Suppressor macrophage treated with lipopolysaccharide for 4 hours (primary cell): ENCODE measurements at places on chromosomes 11 and 22.
A peak's percentile ranks its signal among the peaks of the same experiment; 100 is the strongest.

DNA sequence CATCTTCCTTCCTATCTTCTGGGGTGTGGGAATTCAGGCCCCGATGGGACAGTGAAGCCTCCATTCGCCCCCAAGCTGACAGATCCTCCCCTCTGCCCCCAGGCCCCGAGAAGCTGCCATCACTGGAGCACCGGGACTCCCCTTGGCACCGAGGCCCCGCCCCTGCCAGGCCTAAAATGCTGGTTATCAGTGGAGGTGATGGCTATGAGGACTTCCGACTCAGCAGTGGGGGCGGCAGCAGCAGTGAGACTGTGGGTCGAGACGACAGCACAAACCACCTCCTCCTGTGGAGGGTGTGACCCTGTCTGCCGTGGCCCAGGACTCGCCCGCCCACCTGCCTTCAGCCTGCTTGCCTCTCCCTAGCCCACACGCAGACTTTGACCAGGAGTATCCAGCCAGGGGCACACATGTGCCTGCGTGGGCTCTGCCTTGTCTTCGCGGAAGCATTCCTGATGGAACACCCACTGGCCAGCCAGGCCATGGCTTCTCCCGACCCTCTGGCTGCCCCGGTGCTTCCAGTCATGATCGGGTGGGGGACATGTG is 8.6 kb upstream of the RELT start:
- no peak for DNase-seq

- DNase-seq: no peak
These were observed 24.2 kb downstream of the PARVG start for GRCh38 chr22:44204739-44205515.

DNA sequence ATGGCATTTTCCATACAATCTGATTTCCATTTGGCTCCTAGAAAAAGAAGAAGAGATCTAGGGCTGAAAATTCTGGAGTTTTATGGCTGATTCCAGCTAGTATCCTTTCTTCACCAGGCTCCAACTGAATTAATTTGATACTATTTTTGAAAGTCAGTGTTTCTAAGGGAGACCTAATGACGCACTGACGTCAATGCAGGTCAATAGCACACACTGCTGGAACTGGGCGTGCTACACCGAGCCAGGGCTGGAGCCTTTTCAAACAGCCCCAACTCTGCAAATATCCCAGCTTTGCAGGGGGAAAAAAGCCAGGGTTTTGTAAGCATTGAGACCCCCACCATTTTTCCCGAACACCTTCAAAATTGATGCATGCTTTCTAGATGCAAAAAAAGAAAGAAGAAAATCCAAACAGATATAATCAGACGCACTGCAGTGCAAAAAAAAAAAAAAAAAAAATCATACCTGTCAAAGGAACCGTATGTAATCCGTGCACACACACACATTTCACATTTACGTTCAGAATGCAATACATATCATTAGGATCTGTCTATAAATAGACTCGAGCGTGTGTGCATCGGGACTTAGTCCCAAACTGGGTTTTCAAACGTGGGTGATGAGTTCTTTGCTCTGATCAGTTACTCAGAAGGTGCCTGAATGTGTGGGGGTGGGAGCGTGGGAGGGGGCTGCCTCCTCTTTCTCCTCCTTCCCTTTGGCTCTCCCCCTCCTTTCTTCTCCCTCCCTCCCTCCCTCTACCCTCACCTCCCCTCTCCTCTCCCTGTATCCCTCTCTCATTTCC is 124.5 kb upstream of the HSD17B12 start:
- no peak for DNase-seq

- DNase-seq: no peak
These were observed 126.3 kb downstream of the FEZ1 start for GRCh38 chr11:125369808-125370207.

DNA sequence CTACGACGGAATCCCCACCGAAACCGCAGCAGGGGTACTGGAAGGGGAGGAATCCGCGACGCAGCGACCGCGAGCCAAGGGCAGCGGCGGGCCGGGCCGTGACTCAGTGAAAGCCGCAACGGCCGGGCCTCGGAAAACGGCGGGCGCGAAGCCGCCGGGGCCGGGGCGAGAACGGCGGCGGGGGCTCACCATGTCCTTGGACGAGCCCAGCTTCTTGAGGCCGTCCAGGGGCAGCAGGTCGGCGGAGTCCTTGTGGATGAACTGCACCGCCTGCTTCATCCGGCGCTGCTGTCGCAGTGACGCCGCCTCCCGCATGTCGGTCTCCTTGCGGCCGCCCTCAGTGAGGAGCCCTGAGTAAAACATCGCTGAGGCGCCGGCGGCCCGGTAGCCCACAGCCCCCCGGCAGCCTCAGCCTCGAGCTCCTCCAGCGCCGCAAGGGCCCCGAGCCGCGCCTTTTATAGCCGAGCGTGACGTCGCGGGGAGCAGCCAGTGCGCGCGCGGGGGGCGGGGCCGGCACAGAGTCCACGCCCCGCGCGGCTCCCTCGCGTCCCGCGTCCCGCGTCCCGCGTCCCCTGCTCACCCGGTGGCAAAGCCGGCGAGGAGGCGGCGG is at the start of gene NRIP3:
TSS of gene NRIP3 (minus strand) at position 429 of the 610 bp plus-strand sequence. CDS start at position 363, 66 bp downstream.
- DNase-seq: peak; percentile 77

- no peak for DNase-seq
These were observed 18.6 kb upstream of the NXPE4 start for GRCh38 chr11:114614127-114614720.

GRCh38 chr22:49531368-49531791 is 296.3 kb downstream of the BRD1 start:
- no peak for DNase-seq

- peak; percentile 82 for DNase-seq
These were observed at the start of gene XNDC1N for GRCh38 chr11:71927820-71928736. Gene XNDC1N, minus strand, starts transcription at chr11:71928594. Its CDS starts 5,241 bp downstream, at chr11:71923353.

DNA sequence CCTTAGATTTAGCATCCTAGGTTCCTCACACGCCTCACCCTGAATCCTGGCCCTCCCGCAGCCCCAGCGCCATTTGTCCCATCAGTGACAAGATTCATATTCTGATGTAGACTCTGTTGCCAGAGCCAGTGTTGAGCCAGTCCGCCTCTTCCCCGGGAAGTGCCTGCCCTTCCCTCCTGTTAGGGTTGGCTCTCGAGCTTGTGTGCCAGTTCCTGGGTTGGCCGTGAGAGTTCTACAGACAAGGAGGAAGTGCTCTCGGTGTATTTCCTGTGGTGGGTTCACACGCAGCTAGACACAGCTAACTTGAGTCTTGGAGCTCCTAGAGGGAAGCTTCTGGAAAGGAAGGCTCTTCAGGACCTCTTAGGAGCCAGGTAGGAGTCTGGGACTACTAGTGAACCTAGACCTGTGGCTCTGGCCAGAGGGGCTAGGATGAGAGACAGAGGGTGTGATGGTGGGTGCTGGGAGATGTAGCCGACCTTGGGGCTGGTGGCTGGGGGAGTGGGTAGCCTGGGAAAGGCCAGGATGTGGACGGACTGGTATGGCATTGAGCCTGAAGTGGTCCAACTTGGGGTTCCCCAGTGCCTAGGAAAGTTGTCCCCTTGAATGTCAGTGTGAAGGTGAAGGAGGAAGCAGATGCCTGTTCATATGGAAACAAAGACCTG is at the start of gene IL18BP:
TSS of gene IL18BP (plus strand) at position 261 of the 662 bp plus-strand sequence. CDS start 1,076 bp downstream, outside the sequence.
- peak; percentile 88 for DNase-seq

GRCh38 chr11:68021167-68021787 is 9.2 kb upstream of the NDUFS8 start:
- no peak for DNase-seq

DNA sequence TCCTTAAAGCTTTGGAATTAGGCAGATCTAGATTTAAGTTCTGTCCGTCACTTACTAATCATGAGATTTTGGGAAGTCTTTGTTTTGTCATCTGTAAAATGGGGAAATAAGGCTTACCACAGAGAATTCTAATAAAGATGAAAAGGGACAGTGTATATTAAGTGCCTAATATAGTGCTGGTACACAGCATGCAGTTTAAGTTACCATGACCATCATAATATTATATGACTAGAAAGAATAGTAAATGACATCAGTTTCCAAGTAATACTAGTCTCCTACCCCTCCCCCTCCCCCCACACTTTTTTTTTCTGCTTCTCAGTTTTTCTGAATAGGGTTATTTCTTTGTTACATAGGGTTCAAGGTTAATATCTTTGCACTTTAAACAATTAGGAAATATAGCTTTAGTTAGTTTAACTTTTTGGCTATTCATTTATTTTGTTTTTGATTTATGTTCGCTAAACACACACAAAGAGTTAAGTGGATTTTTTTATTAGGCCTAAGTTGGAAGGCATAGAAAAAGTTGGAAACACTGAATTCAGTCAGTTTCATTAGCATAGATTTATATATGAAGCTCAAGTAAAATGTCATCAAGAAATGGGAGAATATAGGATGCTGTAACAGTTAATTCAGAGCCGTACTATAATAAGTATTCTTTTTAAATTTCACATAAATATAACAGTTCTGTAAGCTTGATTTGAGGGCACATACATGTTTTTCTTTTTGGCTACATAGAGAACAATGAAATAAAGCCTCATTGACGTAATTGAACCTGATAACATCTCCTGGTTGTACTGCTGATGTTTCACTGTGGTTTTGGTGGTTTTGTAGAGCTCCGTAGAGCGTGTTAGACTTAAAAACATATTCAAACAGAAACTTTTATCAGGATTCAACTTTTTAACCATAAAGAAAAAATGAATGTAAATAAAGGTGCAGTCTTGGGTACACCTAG is 121.2 kb downstream of the PDE3B start:
- DNase-seq: peak; percentile 7

DNA sequence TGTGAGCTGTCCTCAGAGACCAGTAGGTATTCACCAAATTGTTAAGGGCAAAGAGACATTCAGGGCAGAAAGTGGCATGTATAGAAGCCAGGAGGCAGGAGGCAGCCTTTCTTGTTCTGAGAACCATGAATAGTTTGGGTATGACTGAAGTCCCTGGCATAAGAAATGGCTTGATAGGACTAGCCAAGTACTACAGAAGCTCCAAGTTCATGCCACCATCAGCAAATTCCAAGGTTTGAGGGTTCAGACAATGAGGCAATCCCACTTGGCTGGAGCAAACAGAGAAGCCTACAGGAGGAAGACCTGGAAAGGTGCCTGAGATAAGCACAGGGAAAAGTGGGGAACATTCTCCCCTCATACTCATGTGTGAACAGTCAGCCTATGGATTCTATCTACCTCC is 25.8 kb downstream of the XRRA1 start:
- DNase-seq: no peak

GRCh38 chr22:40203572-40203971 is 25.8 kb downstream of the TNRC6B start:
- no peak for DNase-seq

DNA sequence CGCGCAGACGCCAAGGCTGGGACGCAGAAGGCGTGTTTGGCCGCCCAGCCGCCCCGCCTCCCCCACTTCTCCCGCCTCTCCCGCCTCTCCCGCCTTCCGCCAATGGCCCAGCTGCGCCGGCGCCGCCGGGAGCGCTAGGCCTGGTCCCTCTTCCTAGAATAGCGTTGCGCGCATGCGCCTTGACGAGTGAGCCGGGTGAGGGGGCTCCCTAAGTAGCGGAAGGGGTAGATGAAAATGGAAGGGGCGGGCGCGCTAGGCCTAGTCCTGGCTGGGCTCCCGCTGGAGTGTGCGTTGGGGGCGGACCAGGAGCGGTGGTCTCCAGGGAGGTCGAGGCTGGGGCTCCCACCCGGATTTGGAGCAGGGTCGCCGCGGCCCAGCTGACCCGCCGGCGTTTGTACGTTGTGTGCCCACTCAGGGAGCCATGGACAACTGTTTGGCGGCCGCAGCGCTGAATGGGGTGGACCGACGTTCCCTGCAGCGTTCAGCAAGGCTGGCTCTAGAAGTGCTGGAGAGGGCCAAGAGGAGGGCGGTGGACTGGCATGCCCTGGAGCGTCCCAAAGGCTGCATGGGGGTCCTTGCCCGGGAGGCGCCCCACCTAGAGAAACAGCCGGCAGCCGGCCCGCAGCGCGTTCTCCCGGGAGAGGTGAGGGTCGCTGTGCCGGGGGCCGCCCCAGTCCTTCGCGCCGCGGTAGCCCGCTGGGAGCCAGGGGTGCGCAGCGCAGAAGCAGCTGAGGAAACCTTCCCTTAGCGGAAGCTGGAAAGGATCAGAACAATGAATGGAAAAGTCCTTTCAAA is at the start of gene AKIP1:
TSS of gene AKIP1 (plus strand) at position 161 of the 795 bp plus-strand sequence. CDS start at position 422, 261 bp downstream.
- peak; percentile 98 for DNase-seq

DNA sequence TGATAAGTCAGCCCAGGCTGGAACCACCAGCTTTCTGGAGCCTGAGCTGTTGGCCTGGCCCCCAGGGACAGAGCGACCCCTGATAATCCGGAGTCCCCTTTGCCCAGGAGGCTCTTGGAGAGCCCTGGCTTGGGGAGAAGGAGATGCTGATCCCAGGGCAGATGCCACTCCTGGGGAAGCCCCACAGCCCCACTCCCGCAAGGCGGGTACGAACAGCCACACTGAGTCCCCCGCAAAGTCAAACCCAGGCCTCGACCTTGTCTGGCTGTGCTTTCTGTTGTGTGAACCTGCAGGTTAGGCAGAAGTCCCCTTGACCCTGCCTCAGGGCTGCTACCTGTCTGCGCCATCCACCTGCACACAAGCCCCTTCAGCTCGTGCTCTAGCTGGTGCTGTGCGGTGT is 108.0 kb downstream of the KCNQ1OT1 start:
- DNase-seq: no peak

- no peak for DNase-seq
These were observed 3.2 kb downstream of the CARNS1 start for GRCh38 chr11:67418476-67419281.

GRCh38 chr22:26322179-26322905 is 106.7 kb upstream of the ASPHD2 start:
- no peak for DNase-seq

- DNase-seq: peak; percentile 2
These were observed 504.3 kb downstream of the FAM181B start for GRCh38 chr11:82229341-82229740.

DNA sequence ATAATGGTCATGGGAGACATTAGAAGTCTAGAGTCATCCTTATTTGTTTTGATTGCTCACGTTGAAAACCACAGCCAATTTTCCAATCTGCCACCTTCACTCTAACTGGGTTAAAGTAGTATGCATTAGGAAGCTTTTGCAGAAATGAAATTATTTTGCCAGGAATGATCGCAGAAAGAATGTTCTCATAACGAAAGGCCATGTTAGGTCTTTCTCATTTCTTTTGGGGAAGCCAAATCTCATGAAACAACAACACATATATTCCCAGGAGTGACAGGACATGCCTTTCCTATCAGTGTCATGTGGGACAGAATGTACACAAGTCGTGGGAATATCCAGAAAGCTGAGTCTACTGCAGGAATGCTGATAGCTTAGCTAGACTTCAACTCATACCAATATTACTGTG is 386.3 kb downstream of the AASDHPPT start:
- DNase-seq: no peak

DNA sequence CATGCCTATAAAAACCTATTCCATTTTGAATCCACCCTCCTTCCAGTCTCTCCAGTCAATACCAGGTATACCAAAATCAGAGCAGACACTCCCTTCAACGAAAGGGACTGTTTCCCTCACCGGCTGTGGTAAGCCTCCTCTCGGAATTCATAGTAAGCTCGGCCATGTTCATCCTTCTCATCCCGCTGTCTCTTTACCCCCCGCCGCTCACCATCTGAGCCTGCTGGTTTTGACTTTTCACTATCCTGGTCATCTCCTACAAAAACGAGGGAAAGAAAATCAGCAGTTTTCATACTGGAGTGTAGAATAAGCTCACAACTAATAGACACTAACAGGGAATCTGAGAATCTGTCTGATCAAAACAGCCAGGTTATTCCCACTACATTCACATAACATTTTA is 3.1 kb downstream of the HNRNPUL2 start:
- no peak for DNase-seq

GRCh38 chr11:115911613-115912346 is 407.6 kb upstream of the CADM1 start:
- no peak for DNase-seq
